ENCODE measurements at places on chromosomes 6 and 20.

DNA sequence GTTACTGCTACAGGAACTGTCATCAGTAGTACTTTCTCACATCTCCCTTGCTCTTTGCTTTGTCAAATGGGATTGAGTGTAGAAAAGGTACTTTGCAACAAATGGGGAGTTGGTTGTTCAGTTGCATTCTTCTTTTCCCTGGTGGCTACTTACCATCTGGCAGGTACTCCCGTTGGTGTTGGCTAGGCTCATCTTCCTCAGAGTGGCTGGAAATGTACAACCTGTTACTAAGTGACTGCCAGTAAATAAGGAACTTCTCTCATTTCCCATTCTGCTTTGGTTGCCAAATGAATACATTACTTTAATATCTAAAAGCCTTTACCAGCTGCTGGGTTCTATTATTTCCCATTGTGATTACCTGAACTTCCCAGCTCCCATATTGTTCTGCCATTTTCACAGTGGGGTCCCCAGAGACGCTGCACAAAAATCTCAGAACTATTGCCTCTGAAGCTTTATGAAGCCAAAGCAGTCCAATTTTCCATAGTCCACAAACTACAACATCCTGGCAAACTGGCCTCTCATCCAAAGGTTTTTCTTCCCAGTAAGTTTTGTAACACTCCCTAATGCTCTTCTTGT lies 229.7 kb upstream of the HTR1E start:
- DNase-seq = peak; percentile 16

DNA sequence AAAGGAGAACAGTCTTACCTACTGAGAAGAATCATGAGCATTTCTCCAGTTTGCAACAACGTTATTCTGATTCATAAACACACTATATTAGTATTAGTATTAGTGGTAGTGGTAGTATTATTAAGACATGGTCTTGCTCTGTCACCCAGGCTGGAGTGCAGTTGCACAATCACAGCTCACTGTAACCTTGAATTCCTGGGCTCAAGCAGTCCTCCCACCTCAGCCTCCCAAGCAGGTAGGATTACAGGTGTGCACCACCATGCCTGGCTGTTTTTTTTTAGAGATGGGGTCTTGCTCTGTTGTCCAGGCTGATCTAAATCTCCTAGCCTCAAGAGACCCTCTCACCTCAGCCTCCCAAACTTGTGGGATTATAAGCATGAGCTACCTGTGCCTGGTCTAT lies 363.5 kb downstream of the SAMD5 start:
- no peak for DNase-seq

GRCh38 chr6:138026342-138026741 lies 80.9 kb downstream of the PERP start:
- no peak for DNase-seq

DNA sequence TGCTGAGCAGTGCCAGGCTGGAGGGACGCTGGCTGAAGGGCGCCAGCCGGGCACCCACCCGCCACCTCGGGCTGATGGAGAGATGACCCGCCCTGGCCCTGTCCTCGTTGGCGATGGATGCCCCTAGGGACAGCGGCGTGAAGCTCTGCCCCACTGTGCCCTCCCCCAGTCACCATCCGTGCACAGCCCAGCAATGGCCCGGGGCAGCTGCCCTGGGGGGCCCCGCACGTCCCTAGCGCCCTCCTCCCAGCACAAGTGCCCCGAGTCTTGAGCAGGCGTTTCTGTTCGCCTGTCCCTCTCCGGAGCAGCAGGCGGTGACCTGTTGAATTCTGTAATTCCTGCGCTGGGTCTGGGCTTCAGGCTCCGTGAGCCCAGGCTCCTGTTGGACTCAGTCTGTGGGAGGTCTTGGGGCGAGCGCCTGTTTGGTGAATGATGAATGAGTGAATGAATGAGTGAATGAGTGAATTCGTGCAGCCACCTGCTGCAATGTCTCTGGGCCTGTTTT lies 36.8 kb upstream of the CHRNA4 start:
- no peak for DNase-seq

- no peak for DNase-seq
Observed at GRCh38 chr20:16301986-16302385, 271.3 kb downstream of the KIF16B start.

GRCh38 chr20:53163486-53163885 lies 191.3 kb downstream of the TSHZ2 start:
- DNase-seq = no peak

- DNase-seq = no peak
Observed at GRCh38 chr6:1633366-1634021, 23.8 kb downstream of the FOXC1 start.

DNA sequence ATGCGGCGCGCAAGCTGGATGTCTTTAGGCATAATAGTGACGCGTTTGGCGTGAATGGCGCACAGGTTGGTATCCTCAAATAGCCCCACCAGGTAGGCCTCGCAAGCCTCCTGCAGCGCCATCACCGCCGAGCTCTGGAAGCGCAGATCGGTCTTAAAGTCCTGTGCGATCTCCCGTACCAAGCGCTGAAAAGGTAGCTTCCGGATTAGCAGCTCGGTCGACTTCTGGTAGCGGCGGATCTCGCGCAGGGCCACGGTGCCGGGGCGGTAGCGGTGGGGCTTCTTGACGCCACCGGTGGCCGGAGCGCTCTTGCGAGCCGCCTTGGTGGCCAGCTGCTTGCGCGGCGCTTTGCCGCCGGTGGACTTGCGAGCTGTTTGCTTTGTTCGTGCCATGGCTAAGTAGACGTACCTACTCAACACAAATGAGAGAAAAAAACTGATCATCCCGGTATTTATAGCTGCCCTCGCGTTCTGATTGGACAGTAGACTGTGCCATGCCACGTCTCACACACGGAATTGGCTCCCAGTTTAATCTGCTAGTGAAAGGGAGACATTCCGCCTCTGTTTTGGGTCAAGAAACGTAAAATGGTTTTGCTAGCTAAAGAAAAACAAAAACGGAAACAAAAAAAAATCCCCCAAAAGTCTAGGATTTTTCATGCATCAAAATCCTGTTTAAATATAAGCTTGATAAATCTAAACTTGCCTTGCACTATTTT lies 40.1 kb downstream of the OR2B2 start:
- no peak for DNase-seq

DNA sequence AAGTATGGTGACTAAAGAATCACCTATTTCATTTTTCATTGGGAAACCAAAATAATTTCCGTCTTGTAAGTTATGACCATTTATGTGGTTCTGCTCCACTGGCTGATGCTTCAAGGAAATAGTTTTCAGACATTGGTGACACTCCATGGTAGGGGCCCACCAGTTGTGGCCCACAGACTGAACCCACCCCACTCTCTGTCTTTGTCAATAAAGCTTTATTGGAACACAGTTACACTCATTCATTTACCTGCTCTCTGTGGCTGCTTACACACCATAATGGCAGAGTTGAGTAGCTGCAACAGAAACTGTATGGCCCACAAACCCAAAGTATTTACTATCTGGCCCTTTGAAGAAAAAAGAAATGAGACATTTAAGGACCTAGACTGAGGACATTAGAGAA lies 78.5 kb downstream of the TBC1D7 start:
- no peak for DNase-seq

GRCh38 chr6:56814802-56815201 lies 140.1 kb upstream of the BEND6 start:
- DNase-seq = no peak

- DNase-seq = no peak
Observed at GRCh38 chr6:130682066-130682465, 145.1 kb upstream of the SMLR1 start.

DNA sequence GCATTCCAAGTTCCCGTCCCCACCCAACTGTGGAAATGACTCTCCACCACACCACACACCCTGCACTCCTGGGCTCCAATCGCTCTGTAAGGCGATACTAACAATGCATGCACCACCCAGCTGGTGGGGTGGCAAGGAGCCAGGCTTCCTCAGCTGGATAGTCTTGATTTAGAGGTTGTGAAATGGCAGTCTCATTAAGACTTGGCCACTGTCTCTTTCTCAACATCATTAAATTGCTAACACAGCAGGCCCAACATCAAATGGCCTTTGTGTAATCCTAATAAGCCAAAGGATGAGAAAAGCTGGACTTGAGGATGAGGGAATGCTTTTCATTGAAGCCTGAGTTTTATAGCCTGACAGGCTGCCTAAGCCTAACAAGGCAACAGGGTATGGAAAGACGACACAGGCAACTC lies 223.7 kb downstream of the GMDS start:
- no peak for DNase-seq

GRCh38 chr6:32983493-32983848 lies 15.1 kb downstream of the BRD2 start:
- DNase-seq = no peak

DNA sequence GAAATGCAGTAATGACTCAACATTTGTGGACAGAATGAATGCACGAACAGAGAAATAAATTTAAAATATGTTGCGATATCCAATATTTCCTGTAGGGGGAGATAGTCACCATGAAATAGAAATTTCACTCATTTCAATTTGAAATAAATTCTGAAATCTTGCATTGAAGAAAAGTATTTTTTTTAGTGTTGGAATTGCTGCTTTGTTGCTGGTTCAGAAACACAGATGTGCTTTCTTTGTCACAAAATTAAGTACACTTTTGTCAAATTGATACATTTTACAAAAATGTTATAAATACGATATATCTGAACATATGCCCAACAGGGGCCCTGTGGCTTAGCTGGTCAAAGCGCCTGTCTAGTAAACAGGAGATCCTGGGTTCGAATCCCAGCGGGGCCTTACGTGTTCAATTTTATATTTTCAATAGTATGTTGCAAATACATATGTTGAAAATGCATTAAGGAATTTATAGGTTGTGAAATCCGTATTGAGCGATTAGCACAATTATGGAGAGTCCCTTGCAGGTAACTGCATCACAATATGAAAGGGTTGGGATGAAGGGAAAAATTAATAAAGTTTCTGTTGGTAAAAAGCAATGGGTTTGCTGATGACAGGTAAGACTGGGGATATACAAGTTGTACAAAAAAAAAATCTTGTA lies 85.4 kb upstream of the PRSS16 start:
- peak; percentile 36 for DNase-seq

- no peak for DNase-seq
Observed at GRCh38 chr20:33176101-33176500, 8.1 kb downstream of the BPIFA2 start.

All from dorsolateral prefrontal cortex (tissue), 122 donors.